ENCODE measurements at places on chromosomes 12 and 14.

- DNase-seq = peak; percentile 61
These were observed 482 bp downstream of the TMEM30B start for GRCh38 chr14:61280526-61281185.

GRCh38 chr12:24738441-24738840, 210.5 kb downstream of the BCAT1 start:
- no peak for DNase-seq

GRCh38 chr12:29309320-29309902, 71.6 kb downstream of the ERGIC2 start:
- no peak for DNase-seq

DNA sequence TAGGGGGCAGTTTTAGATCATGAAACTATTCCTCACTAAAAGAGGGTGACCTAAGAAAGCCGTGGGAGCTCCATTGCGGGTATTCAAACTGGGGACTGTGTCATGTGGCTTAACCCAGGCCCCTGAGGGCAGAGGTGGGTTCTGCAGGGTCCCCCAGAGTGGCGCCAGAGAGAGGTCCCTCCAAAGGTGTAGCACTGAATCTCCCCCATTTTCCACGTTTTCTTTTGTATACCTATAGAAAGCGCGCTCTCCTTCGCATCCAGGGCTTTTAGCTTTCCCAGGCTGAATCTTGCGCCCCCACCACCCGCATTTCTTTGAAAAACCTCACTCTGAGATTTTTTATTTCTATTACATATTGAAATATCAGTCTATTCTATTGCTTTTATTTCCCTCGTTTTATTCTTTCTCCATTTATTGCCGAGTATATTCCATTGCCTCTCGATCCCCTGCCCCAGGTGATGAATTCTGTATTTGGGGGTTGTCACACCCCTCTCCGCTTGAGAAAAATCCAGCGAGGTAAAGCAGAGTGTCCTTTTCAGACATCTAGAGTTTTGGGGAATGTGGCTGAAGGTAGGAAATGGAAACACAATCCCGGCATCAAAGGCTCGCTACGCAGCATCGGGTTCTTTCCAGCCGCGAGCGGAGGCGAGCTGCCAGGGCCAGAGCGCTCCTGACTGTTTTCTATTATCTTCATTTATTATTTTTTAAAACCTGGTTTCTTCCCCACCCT, 870 bp upstream of the HOXC13 start:
- DNase-seq = no peak

- no peak for DNase-seq
These were observed 186.9 kb upstream of the FLRT2 start for GRCh38 chr14:85342858-85343607.

DNA sequence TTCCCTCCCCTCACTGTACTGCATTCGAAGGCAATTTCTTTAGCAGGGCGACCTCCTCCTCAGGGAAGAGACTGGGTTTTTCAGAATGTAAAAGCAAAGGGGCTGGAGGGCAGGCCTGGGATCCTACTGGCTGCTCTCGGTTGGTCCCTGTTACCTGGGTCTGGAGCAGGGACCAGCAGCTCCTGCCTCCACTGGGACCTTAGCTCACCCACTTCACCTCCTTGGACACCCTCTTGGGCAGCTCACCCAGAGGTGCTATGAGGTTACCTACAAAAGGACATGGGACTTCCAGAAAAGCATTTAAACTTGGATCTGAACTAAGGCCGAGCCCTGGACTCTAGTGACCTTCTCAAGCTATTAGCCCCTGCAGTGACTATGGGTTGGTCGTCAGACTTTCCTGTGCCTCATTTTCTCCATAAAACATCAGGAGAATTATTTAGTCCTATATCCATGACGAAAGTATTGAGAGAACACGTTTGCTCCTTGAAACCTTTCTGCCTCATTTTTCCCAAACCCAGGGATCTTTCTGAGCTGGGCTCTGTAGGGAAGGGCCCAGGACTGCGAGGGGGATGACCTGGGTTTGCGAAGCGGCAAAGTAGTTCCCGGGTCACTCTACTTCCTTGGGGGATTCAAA, 65.0 kb downstream of the FBXL14 start:
- DNase-seq = no peak

- DNase-seq = no peak
These were observed 135.1 kb downstream of the RBM19 start for GRCh38 chr12:113831016-113831415.

GRCh38 chr14:68782091-68782981, 10.5 kb downstream of the ZFP36L1 start:
- DNase-seq = no peak

GRCh38 chr14:92877757-92878431, 45.1 kb upstream of the CHGA start:
- peak; percentile 73 for DNase-seq

GRCh38 chr14:52129721-52130120, 60.9 kb upstream of the NID2 start:
- DNase-seq = no peak

DNA sequence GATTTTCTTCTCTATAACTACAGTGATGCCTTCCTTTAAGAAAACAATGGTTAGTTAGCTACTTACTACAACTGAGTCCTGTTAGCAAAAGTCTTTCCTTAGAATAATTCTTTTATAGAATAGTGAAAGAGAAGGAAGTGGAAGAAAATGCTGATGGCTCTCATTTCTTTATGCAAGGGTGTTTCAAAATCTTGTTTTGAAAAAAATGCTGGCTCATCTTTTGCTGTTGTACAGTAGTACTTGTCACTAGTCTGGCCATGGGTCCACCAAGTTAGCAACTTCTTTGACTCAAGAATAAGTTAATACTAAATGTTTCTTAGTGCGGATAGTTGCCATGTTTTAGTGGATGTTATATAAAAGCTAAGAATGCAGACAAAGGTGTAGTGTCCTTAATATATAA, 225.4 kb downstream of the PTPRO start:
- DNase-seq = no peak

DNA sequence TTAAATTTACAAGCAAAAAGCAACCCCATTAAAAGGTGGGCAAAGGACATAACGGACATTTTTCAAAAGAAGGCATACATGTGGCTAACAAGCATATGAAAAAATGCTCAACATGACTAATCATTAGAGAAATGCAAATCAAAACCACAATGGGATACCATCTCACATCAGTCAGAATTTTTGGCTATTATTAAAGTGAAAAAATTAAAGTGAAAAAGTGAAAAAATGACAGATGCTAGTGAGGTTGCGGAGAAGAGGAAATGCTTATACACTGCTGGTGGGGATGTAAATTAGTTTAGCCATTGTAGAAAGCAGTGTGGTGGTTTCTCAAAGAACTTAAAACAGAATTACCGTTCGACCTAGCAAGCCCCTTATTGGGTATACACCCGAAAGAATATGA, 7.9 kb downstream of the OTOGL start:
- no peak for DNase-seq

DNA sequence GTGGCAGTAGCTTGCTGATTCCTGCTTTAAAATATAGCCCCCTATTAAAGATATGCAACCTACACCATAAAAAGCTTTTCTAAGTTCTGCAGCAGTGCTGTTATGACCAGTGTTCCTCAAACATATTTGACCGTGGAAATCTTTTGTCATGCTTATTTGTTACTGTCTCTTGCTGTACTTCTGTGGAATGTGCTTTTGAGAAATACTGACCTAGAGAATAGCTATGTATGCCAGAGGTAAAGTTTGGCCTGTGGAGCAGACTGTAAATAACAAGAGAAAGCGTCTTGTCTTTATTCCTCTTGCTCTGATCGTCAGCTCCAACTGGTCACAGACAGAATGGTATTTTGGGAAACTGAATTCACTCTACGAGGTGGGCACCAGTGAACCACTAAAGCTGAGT, 239.0 kb downstream of the FBXL14 start:
- DNase-seq = no peak

DNA sequence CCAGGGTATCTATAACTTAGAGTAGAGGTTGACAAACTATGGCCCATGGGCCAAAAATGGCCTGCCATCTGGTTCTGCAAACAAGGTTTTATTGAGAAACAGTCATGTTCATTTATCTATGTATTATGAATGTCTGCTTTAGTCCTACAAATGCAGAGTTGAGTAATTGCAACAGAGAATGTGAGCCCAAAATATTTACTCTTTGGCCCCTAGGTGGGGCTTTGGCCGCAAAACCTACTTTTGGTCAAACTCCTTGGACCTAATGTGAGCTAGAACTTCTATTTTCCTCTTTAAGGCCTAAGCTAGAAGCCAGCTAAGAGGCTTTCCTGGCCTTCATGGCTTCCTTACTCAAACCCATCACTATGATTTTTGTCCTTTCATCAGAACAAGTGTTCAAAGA, 379.1 kb downstream of the NELL2 start:
- peak; percentile 21 for DNase-seq

DNA sequence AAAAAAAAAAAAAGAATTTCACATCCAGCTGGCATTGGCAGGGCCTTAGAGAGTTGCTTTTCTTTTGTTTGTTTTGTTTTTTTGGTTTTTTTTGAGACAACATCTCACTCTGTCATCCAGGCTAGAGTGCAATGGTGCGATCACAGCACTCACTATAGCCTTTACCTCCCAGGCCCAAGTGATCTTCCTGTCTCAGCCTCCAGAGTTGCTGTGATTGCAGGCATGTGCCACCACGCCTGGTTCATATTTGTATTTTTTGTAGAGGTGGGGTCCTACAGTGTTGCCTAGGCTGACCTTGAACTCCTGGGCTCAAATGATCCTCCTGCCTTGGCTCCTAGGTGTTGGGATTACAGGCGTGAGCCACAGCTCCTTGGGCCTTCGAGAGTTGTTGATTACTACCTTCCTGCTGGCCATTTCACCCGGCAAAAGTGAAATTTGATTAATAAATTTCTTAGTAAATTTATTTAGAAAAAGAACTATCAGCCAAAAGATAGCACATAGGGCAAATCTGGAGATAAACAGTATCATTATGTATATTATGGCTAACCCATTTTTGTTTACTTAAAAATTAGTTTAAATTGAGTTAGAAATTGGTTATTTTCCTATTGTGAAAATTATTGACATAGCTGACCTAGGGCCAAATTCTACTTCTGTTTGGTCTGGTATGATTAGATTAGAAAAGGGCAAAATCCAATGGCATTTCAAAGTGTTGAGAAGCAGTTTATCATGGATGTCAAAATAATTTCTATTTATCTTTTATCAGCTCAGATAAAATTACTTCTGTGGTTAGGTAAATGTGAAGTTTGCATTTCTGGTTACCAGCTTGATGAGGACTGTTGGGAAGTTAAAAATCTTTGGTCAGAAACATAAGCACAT, 12.6 kb downstream of the ACTR6 start:
- DNase-seq = no peak

- peak; percentile 43 for DNase-seq
These were observed 118.7 kb downstream of the BRMS1L start for GRCh38 chr14:35944847-35945246.

GRCh38 chr14:55074662-55075061, 23.2 kb downstream of the MAPK1IP1L start:
- no peak for DNase-seq

- DNase-seq = no peak
These were observed 437.3 kb downstream of the TMEM132D start for GRCh38 chr12:129466499-129466898.

DNA sequence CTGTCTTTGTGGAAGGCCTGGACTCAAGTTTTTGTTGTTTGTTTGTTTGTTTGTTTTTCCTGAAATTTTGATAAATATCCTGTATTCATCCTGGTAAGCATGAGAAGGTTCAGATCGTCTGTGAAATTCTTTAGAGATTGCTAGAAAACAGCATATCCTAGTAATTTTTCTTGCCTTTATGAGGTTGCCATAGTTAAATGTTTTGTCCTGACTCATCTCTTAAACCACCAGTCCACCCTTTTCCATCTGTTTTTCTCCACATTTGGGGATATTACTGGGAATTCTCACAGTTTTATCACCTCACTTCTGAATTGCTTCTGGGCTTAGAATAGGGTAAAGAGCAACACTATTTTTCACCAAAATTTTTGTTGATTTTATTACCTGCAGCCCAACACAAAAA, 248.3 kb downstream of the FBXL14 start:
- no peak for DNase-seq

- no peak for DNase-seq
These were observed 312.6 kb downstream of the NELL2 start for GRCh38 chr12:44563486-44563885.

DNA sequence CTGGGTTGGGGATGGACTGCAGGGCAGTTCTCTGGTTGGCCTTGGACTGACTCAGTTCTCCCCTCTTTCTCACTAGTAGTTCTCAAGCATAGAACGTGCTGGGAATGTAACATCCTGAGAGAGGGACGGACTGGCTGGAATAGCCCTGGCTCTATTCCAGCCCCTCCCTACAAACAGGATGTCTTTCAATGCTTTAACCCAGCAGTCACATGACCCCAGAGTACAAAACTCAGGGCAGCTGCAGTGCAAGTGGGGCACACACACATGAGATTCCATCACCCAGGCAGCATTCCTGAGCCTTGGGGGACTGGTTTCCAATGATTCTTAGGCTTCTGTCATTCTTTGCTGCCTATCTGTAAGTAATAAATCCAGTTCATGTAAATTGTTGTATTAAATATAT, 1.6 kb upstream of the ACOT6 start:
- DNase-seq = peak; percentile 28

DNA sequence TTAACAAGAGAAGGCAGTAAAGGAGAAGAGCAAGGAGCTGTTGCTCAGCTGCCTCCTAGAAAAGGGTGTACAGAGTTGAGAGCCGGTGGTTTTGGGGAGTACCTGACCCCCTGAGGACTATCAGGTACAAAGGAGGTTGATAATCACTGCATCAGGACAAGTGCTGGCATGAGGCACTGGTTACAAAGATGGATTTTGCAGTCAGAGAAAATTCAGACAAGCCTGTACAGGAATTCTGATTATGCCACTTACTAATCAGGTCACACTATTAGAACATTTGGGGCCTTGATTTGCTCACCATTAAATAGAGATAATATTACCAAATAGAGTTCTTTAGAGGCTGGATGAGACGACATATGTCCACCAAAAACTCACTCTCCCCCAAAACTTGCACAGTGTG, 450.9 kb upstream of the TMPO start:
- DNase-seq = no peak

DNA sequence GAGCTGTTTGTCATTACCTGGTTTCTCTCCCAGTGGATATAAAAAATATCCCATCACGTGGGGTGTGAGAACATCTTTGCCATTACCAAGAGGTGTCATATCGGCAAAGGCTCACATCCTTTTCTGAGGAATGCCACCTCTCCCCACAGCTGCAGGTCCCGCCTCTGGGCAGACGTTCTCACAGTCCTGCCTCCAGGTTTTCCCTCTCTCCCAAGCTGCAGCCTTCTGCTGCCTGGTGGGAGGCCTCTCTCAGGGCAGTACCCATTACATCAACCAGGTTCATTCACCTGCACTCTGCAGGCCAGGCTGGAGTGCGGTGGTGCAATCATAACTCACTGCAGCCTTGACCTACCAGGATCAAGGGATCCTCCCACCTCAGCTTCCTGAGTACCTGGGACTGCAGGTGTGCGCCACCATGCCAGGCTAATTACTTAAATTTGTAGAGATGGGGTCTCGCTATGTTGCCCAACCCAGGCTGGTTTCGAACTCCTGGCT, 15.0 kb upstream of the TMEM119 start:
- peak; percentile 48 for DNase-seq

Measured in neural progenitor cell (in vitro differentiated cells).